ENCODE measurements at places on chromosomes 12 and 14. TPM values are rescaled to one million over a fixed set of nuclear protein-coding genes. Genes with fewer than 3 reads are reported as not detected.

KRT5 gene
- total RNA-seq, result 2.6 TPM

BEST3 gene
- total RNA-seq, result 14.2 TPM

CLEC6A gene
- total RNA-seq, result 0.12 TPM

ADCY4 gene
- 29.7 TPM for total RNA-seq

HRK gene
- total RNA-seq, result 0.29 TPM

OASL gene
- total RNA-seq, result 0.70 TPM

NRL gene
- 4.4 TPM for total RNA-seq

B4GALNT3 gene
- 15.5 TPM for total RNA-seq

RERGL gene
- 7.4 TPM for total RNA-seq

KRT1 gene
- total RNA-seq, result 2.2 TPM

TRAF3 gene
- total RNA-seq, result 18.0 TPM

EIF2B2 gene
- 39.3 TPM for total RNA-seq

JPH4 gene
- 6.2 TPM for total RNA-seq

ACTR10 gene
- total RNA-seq, result 46.0 TPM

Data from metanephros (tissue), 2 donors.